ENCODE measurements at places on chromosomes 1 and 21.

- DNase-seq = peak; percentile 73
Observed at GRCh38 chr1:80893115-80893514, 907.6 kb upstream of the ADGRL2 start.

- DNase-seq = no peak
Observed at GRCh38 chr21:45910548-45911221, 70.9 kb upstream of the COL6A1 start.

DNA sequence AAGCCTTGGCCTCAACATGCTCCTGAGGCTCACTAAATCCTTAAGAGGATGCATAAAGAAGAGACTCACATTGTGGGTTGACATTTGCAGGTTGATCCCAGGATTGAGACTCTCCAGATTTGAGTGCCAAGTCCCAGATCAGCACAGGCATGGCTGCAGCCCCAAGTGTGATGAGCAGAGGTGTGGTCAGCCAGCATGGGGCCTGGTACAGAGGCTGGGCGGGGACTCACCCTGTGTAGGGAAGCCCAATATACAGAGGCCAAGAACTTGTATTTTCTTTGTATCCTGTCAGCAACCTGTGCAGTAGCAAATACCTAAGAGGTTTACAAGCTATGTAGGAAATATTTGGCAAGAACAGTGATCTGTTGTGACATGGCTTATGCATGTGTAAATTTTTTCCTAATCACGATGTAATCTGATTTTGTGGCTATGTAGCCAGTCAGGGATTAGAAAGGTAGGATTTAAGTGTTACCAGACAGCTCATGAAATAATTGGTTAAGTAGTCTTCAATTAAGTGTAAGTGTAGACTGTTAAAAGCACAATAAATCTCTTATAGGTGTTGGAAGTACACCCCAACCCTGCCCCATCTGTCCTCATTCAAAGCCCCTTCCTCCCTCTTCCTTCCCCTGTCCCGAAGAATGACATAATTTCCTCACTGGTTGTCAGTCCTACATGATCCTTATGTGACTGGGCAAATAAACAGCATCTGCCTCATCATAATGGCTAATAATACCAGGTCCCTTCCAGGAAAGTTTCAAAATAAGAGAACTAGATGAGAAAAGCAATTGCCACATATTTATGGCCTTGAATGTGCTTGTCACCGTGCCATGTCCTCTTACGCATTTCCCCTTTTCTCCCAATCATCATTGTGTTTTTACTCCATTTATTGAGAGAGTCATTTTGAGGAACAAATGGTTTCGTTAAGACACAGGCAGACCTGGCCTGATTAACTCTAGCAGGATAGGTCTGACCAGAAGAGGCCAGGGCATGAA is 120.9 kb downstream of the HLX start:
- DNase-seq = no peak

GRCh38 chr21:24444736-24445135 is 1162.5 kb downstream of the MRPL39 start:
- DNase-seq = no peak

- DNase-seq = no peak
Observed at GRCh38 chr1:165887877-165888551, 60.6 kb downstream of the UCK2 start.

- peak; percentile 78 for DNase-seq
Observed at GRCh38 chr1:24765308-24765988, 20.2 kb downstream of the CLIC4 start.

DNA sequence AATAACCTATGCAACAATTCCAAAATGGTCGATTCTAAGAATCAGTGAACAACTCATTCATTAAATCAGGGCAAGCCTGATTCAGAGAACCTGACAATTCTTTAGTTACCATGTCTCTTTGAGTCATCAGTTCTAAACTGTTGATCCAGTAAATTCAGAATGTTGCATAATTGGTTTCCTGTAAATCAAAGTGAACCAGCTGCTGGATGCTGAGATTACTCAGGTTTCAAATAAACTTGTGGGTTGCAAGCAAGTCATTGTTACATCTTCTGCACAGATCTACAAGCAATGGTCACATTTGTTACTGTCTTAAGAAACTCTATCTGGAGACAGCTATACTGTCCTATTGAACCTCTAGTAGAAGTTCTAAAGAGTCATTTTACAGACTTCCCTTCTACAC is 16.5 kb downstream of the PLA2G2D start:
- peak; percentile 24 for DNase-seq

- no peak for DNase-seq
Observed at GRCh38 chr1:202850593-202851362, 38.2 kb downstream of the RABIF start.

DNA sequence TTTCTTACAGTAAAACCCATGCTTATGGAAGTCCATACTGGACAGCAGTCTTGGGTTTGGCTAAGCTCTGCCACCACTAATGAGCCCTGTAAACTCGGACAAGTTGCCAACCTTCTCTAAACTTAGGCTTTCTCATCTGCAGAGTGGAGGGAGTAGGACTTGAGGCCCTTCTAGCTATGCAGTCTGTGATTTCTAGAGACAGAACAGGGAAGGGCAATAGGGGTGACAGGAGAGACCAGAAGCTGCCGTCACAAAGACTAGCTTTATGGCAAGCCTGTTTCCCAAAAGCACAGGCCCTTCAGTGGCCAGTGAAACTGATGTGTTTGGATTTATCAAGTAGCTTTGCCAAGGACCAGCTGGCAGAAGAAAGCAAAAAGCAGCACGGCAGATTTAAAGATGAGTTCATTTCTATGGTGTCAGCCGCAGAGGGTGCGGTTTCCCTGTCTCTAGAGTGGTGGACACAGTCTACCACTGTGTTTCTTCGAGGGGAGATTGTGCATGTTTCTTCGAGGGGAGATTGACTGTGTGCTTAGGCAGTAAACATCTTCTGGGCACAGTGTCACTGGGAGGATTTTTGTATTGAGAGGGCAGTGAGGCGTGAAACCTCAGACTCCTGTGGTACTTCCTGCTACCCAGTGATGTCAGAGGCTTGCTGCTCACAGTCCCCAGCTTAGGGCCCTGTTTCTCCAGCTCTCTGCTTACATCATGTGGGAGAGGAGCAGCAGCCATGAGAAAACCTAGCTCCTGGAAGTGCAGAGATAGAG is 119.0 kb downstream of the ROR1 start:
- DNase-seq = peak; percentile 56

GRCh38 chr1:158932171-158932570 is 819 bp downstream of the PYHIN1 start:
- DNase-seq = no peak

- no peak for DNase-seq
Observed at GRCh38 chr1:30325999-30326398, 397.4 kb downstream of the MATN1 start.

DNA sequence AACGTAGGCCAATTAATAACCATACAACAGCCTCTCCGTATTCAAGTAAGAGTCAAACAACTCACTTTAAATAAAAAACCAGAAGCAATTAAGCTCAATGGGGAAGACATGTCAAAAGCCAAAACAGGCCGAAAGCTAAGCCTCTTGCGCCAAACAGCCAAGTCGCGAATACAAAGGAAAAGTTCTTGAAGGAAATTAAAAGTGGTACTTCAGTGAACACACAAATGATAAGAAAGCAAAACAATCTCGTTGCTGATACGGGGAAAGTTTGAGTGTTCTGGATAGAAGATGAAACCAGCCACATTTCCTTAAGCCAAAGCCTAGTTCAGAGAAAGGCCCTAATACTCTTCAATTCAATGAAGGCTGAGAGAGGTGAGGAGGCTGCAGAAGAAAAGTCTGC is 53.4 kb downstream of the SIPA1L2 start:
- DNase-seq = no peak

GRCh38 chr1:197392541-197392940 is 124.5 kb downstream of the CRB1 start:
- DNase-seq = peak; percentile 13
